ENCODE measurements at places on chromosomes 3 and 15.

DNA sequence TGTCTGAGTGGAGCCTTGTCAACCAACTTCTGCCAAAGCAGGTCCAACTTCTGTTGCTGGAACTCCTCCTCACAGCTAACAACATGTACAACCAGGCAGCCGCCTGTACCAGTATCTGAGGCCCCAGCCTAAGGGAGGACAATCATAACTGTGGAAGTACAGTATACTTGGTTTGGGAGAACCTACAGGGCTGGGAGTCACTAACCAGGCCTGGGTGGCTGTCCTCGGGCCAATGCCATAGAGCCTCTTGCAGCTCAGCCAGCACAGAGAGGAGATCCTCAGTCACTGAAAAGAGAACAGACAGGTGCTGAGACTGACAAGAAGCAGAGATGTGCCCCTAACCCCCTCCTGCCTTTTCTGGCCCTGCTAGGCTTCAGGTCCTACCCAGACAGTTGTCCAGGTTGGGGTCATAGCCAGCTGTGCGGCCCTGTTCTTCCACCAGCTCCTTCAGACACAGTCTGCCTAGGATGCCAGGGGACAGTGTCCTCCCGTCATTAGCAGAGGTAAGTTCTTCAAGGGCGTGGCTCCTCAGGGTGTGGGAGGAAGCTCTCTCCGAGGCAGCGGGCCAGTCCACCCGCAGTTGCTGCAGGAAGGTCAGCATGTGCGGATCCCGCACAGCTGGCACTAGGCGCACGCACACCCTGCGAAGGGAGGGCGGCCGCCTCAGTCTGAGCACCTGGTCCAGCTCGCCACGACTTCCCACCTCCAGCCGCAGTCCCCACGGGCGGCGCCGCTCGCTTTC, 980 bp downstream of the DALRD3 start:
- DNase-seq: peak; percentile 46

DNA sequence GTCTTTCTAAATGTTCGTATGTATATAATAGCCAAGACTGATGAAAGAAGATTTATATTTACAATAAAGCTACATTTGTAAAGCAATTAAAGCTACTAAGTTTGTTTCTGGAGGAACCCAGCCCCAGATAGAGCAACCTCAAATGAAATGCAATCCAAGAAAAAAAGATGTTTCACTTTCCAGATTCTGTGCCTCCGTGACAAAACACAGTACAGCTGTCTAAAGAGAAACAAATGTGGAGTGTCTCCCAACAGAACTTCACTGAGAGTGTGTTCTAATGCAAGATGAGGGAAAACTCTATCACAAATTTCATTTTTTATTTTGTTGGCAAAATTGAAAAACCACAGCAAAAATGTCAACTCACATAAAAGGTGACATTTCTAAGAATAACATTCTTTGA, 317.0 kb downstream of the OCA2 start:
- no peak for DNase-seq

DNA sequence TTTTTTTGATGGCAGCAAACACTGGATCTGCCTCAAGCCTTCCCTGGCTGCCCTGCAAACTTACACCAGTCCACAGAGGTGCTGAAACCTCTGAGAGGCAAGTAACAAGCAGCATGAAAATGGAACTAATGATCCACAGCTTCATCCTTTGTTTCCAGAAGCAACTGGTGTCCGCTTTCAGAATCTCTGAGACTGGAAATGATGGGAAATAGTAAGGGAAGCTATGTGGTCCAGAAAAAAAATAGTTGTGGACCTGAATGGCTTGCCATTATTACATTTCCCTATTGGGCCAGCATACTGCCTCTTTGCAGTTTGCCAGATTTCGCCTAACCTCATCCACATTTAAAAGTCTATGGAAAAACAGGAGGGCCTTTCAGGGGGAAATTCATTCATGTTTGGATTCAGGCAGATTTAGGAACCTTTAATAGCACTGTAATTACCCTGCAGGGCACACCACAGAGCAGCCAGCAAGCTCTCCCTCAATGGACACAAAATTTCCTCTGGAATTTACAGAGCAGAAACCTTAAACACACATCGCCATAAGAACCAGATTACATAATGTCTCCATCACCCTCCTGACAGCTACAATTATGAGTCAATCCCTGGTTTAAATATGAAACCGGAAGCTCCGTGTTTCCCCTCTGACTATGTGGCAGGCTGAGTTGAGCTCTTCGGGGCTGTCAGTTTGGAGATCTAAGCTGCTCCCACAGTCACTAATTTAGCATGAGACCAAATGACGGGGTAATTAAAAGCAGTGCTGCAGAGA, 134.4 kb downstream of the TMCO5A start:
- peak; percentile 62 for DNase-seq

DNA sequence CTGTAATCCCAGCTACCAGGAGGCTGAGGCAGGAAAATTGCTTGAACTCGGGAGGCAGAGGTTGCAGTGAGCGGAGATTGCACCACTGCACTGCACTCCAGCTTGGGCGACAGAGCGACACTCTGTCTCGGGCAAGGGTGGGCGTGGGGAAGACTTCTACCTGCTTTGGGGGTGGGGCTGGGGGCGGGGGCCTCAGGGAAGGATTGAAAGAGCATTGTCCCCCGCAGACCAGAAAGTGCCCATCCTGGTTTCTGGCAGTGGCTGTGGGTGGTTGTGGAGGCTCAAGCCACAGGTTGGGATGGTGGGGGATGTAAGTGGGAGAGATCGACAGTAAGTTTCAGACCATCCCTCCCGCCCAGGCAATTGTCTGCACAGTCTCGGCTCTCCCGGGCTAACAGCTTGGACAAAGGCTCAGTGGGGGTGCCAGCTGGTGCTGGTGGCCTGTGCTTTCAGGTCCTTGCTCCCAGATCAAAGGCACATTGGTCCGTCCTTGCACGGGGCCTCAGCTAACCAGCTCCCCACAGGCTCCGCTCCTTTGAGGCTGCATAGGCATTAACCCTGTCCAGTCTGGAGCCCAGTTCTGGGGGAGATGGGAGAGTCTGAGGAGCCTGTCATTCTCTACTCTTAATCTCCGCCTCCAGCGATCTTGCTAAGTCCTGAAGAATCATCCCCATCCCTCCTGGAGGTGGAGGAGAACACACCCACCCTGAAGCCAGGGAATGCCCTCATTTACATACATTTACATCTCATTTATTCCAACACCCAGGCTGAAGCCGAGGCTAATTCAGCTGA, 8.6 kb downstream of the SCN5A start:
- no peak for DNase-seq

DNA sequence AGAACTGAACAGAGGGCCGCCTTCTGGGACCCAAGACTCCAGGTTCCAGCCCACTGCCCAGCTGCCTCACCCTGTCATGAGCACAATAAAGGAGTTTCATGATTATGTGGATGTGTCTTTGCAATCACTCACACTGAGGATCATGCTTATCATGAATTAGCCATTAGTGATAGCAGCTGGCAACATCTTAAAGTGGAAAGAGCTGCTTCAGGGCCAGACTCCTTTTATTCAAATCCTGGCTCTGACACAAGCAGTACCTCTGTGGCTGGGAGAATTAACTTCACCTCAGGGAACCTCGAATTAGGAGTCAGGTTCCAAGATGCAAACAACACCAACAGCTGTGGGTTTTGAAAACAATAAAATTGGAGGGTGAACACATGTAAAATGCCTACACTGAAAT, 6.6 kb upstream of the SCAP start:
- no peak for DNase-seq

DNA sequence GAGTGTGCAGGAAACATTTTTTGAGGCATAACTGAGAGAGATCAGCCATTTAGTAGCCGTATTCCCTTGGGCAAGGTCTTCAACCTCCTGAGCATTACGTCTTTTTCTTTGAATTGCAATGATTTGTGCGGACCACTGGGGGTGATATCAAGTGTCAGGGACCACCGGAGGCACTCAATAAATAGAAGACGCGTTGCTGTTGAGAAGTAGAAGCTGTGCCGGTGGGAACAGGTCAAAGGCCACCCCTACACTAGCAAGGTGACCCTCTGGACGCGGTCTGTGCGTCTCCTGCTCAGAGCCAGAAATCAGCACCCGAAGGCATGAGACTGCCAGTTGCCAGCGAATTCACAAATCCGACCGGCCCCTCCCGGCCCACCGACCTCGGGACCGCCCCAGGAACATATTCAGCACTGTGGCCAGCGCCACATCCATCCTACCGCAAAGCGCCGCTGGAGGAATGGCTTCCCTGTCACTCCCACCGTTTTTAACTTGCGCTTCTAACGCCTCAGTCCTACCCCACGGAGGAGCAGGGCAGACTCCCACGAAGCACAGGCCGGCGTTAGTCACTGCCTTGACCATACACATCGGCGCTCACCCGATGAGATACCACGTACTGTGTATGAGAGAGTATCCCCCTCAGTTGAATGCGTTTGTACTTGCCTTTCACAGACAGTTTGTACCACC, 1.4 kb upstream of the GHSR start:
- DNase-seq: peak; percentile 38

DNA sequence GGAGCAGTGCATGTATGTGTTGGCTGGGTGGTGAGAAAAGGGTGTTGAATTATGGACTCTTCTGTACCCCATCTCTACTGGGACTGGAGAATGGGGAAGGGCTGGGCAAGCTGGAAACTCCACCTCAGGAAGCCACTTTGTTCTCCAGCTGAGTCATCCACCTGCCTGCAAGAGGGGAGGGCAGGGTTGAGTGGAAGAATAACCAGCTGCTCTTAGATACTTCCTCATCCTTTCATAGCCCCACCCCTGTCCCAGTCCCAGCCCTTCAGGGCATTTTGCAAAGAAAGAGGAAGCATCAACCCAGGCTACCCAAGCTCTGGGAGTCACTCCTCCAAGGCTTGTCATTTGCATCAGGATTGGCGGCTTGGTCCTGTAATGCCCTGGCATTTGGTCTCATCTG, 33.1 kb downstream of the RAB11A start:
- DNase-seq: no peak

DNA sequence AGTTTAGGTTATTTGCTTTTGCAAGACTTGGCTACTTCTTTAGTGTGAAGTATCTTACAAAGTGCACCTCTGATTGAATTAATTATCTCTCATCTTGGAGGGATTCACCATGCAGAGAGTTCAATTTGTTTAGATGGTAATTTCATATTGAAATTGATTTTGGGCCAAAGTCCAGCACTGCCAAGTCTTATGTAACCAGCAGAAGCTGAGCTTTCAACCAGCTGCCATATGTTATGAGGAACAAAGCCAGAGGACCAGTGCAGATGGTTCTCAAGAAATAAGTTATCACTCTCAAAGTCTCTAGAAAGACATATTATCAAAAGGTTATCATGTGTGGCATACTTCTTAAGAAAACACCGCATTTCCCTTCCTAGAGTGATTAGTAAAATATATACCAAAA, 29.0 kb downstream of the ABHD6 start:
- no peak for DNase-seq

DNA sequence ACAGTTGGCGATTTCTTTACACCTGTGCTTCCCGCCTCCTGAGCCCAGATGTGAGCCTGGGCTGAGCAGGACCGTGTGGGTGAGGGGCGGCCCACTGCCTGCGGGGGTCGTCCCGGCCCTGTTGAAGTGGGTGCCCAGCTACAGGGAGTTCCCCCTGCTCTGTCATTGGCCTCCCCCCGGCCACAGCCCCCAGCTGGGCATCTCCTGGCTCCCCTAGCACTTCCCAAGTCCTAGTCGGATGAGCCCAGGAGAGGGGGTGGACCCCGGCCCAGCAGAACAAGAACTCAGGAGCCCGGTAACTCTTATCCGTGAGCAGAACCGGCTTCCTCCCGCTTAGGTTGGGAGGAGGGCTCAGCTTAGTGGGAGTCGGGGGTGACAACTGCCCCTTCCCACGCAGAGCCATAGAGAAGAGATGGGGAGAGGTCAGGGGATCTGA, 757 bp downstream of the PAQR5 start:
- no peak for DNase-seq

DNA sequence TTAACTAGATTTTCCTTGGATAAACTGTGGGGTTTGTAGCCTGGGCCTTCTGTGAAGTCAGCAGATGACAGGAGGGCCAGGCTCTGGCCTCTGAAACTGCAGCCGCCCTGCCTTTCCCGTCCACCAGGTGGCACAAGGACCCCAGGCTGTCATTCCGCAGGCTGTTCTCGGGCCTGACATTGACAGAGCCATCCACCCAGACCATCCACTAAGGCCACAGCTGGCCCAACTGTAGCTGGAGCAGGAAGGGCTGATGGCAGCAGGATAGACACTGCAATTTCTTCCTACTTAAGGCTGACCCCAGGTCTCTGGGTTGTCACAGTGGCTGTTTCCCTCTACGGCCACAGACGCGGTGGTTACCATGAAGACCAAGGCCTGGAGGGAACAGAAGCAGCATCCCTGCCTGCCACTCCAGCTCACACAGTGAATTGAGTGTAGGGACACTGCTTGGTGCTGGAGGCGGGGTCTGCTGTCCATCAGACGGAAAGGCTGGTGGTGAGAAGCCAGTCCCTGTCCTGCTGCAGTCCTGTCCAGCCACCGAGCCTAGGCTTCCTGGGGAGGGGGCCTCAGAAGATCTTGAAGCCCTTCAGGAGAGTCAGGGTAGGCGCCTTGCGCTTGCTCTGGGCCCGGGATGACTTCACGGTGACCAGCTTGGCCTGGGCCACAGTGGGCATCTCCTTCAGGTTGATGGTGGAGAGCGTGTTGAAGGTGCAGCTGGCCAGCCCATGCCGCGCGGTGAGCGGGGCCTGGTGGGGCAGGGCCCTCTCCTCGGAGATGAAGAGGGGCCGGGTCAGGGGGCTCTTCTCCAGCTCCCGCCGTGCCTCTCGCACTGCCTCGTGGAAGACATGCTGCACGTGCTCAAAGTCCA, 9.4 kb downstream of the SLC51B start:
- peak; percentile 77 for DNase-seq

GRCh38 chr15:48595981-48596380, 49.5 kb downstream of the FBN1 start:
- DNase-seq: no peak

DNA sequence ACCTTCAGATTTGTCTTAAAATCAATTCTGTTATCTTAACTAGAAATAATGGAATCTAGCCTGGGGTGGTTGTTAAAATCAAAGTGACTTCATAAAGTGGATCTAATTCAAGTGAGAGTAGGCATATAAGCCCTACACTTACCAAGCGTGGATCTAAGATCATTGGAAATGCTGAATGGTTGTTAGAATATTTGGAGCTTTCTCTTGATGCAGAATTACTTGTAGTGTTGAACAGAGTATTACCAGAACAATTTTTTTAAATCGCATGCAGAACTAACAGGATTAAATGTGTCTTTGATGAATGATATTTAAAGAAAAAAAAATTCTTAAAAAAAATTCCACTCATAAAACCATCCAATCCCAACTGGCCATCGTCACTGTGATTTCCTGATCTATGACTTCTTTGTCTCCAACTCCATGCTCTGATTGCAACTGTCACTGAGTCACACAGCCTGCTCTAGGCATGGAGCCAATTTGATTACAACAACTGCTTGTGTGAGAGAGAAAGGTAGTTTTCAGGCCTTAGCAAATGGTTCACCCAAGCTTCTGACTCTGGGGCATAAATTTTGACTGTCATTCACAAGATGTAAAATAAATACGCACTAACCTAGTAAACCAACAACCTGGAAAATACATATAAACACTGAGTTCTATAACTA, 25.9 kb upstream of the SPRED1 start:
- DNase-seq: no peak

DNA sequence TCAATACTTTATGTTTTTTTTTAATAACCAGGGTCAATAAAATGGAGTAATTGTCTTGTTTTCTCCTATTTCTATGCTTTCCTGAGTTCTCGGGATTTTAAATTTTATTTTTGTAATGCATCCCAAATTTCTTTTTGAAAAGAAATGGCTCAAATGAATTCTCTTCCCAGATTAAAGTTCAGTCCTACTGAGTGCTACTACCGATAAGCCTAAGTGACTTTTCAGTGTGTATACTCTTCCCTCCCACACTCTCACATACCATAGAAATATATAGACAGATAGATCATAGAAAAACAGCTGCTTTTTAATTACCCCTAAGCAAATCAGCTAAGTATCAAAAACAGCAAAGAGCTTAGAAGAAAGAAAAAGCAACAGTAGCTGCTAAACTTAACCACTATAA, 1.5 kb downstream of the SERPINI1 start:
- no peak for DNase-seq
